ENCODE measurements at places on chromosomes 5 and 9.

GRCh38 chr5:112703866-112704820 is 33.5 kb upstream of the APC start:
- peak; percentile 8 for DNase-seq

DNA sequence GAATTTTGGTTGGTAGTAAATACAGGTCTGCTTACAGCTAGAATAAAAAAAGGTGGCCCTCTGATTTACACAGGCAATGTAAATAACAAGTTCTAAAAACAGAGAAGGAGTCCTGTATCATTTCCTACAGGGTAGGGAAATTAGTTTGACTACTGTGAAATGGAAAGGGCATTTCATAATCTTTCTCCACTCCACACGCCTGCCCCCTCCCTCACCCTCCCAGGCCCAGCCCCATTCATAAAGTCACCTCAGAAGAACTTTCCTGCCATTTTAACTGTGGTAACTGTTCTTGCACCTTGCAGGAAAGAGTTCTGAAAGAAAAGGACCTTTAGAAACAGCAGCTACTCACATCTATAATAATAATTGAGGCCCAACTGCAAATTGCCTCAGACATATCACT is 69.7 kb downstream of the MEF2C start:
- no peak for DNase-seq

GRCh38 chr9:101270302-101270701 is 114.5 kb downstream of the BAAT start:
- DNase-seq, result no peak

DNA sequence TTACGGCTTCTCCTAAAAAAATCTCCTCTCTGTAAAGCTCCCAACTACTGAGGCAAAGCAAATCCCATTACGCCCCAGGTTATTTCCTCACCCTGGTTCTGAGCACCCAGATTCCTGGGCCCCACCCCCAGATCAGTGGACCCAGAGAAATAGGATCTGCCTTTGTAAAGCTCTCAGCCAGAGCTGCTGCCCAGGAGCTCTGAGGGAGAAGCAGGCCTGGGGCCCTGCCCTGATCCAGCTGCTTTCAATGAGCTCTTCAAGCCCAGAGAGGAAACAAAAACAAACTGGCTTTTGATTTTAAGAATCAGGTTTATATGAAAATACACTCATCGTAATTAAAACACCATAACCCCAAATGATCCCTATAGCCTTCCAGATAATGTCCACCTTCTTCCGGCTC is 124.5 kb downstream of the C5orf15 start:
- no peak for DNase-seq

DNA sequence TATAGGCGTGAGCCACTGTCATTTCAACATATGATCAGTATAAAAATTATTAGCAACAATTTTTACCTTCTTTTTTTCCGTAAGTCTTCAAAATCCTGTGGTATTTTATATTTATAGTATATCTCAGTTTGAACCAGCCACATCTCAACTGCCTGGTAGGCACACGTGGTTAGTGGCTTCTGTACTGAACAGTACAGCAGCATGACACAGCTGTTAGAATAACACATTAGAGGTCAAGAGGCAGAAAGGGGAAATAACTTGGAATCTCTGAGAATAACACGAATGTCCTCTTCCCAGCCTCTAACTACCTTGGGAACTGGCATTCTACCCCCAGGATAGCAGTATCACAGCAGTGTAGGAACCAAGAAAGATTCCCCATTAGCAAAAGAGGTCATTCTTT is 108.5 kb upstream of the IQGAP2 start:
- DNase-seq, result no peak

DNA sequence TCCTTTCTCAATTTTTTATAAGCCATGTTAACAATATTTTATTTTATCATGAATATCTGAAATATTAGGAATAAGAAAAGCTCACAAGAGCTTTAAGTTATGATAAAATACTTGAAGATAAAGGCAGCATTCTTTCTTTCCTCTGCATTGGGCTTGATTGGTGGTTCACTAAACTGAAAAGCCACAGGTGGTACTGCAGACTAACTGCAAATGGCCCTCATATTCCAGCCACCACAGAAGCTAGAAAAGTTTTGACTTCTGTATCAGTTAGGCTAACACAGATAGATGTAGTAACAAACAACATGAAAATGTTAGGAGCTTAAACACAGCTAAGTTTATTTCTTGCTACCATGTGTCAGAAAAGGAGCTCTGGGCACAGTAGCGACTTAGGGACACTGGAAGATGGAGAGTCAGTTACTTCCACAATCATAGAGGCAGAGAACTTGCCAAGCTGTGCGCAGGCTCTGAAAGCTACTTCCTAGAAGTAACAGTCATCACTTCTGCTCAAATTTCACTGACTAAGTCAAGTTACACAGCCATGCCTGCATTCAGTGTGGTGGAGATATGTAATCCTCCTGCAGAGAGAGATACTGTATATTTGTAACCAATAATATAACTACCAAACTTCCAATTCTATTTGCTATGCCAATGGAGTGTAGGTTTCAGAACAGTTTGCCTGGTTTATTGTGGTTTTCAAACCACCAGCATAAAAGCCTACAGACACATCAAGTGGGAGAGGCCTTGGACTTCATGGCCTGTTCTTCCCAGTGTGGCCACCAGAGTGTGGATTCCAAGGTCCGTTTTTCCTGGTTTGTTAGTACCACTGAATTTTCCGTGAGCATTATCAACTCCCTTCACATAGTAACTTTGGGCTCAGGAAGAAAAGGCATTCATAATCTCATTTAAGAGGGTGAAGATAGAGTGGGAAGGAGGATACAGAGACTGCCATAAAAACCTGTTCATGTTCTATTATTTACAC is 268.3 kb downstream of the PJA2 start:
- DNase-seq, result peak; percentile 31

- DNase-seq, result no peak
These were observed 1.8 kb downstream of the BNC2 start for GRCh38 chr9:16868701-16869100.

- peak; percentile 15 for DNase-seq
These were observed 108.9 kb upstream of the POU5F2 start for GRCh38 chr5:93850311-93850710.

DNA sequence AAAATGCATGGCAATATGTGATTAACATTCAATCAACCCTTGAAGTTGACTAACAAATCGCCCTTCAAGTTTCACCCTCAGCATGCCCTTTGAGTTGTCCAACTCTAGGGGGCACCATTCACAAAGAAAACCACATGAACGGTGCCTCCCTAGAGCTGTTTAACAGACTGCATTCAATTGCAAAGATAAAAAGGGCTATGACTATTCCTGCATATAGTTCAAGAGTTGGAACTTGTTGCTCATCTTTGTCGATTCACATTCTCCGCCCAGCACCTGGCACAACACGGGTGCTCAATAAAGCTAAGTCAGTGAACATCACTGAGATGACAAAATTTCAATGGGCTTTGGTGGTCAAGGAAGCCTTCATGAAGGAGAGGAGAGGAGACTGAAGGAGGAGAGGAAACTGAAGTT is 69.6 kb upstream of the SLC30A5 start:
- DNase-seq, result peak; percentile 86

- peak; percentile 14 for DNase-seq
These were observed 27.6 kb downstream of the ACTL7A start for GRCh38 chr9:108889649-108890067.

All from DMS53 (cell line).